Activated CD4-positive, alpha-beta T cell treated with anti-CD3 and anti-CD28 coated beads, Interleukin-2, amount 50 U/mL, for 1 hour (primary cell): ENCODE measurements at places on chromosomes 5 and 9.

DNA sequence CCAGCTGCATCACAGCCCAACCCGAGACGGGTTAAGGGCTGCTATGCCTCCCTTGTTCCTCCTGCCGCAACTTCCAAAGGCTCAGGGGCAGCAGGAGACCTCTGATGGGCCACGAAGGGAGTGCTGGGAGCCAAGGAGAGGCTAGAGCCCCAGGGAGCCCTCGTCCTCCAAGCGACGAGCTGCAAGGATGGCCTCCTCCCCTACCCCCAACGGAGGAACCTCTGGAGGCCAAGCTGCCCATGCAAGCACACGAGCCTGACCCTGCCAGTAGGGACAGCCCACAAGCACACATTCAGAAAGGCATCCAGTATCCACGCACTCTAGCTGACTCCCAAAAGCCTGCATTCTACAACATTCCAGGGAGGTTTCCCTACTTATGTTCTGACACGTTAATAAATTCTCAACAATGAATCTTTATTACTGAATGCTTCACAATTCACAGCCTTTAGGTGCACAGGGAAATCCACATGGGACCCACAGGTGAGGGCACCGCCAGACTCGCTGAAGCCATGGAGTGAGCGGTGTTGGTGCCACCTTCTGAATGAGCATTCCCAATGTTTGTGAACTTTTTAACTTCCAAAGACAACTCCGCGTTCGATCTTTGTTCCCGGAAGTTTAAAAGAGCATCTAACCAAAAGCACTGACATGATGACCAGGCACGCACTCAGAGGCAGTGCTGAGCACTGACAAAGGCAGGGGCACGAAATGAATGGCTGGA is 28.7 kb downstream of the IPPK start:
- no peak for DNase-seq

GRCh38 chr9:71509054-71509453 is 259.3 kb downstream of the CEMIP2 start:
- no peak for DNase-seq

GRCh38 chr5:50655810-50656205 is 10.6 kb upstream of the PARP8 start:
- DNase-seq = no peak

GRCh38 chr9:8456344-8456743 is 656.8 kb upstream of the DMAC1 start:
- no peak for DNase-seq

DNA sequence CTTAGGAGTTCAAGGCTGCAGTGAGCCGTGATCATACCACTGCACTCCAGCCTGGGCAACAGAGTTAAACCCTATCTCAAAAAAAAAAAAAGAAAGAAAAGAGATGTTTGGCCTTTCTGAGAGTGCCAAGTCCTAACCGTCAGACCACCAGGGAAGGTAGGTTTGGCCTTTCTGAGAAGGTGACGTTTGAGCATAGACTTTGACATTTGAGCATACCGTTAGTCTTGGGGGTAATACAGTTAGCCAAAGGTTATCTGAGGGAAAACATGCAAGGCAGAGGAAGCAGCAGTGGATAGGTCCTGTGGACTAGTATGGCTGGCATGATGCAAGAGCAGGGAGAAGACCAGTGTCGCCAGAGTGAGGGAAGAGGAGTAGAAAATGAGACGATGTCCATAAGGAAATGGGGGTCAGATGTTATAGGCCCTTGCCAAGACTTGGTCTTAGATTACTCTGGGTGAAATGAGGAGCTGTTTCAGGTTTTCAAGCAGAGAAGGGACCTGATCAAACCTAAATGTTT is 50.2 kb downstream of the HSDL2 start:
- no peak for DNase-seq

GRCh38 chr9:107288701-107289100 is 5.6 kb downstream of the RAD23B start:
- DNase-seq = no peak

GRCh38 chr9:131046581-131047202 is 37.7 kb downstream of the LAMC3 start:
- peak; percentile 69 for DNase-seq
